ENCODE measurements at places on chromosomes 3 and 15.
A peak's percentile ranks its signal among the peaks of the same experiment; 100 is the strongest.

DNA sequence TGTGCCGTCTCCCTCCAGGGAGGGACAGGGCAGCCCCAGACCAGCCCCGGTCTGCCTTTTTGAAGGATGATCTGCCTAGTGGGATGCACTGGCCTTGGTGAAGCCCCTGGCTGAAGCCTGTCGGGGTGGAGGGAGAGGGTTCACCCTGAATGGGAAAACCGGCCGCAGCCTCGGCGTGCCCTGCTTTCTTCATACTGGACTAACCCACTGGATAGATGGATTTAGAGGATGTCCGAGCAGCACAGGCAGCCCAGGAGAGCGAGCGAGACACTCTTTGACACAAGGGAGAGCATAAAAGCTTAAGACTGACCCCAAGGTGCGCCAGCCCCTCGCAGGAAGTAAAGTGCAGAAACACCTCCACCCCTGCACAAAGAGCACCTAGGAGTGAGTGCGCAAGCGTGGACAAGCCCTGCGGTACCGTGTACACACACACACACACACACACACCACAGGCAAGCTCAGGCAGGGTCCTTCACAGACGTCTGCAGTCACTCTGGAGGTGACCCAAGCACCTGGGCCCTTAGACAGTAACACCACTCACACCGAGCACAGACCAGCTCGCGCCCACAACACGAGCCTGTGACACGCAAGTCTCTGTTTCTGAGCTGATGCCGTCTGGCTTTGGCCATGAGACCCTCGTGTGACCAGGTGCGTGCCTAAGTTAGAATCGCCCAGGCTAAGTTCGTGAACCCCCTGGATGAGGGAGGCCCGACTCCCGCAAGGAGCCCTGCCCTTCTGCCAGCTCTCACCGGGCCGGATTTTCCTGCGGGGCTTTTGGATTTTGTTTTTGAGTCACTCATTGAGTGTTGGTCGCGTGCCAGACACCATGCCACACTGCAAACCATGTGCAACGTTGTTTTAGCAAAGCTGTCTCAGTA lies 11.3 kb downstream of the SEMA4B start:
- no peaks in the 10 kb centered on the region for H3K27me3 ChIP-seq
- H3K27ac ChIP-seq, result no peak overlapping the region
- no peak overlapping the region for H3K4me3 ChIP-seq
- no peak for DNase-seq
- H3K36me3 ChIP-seq, result no peaks in the 10 kb centered on the region
- no peaks in the 10 kb centered on the region for H3K4me1 ChIP-seq

DNA sequence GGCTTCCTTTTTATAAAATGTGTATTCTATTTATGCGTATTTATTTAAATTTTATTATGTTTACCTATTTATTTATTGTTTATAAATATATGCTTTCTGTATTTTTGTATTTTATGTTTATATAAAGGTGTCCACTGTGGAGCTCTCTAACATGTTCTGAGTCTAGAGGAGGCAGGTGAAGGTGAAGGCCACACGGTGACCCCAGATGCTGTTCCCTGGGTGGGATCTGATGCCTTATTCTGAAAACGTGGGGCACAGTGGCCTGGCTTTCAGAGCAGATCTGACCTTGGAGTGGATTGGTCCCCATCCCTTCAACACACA lies 104.7 kb upstream of the SLC7A14 start:
- no peak for DNase-seq
- no peaks in the 10 kb centered on the region for H3K36me3 ChIP-seq
- no peak overlapping the region for H3K27ac ChIP-seq
- no peaks in the 10 kb centered on the region for H3K4me1 ChIP-seq
- H3K4me3 ChIP-seq, result no peak overlapping the region
- H3K27me3 ChIP-seq, result no peaks in the 10 kb centered on the region

GRCh38 chr3:170426240-170426797 lies 7.7 kb downstream of the CLDN11 start:
- DNase-seq, result no peak
- H3K27me3 ChIP-seq, result no peaks in the 10 kb centered on the region
- H3K27ac ChIP-seq, result no peak overlapping the region
- H3K36me3 ChIP-seq, result no peaks in the 10 kb centered on the region
- no peaks in the 10 kb centered on the region for H3K4me1 ChIP-seq
- no peak overlapping the region for H3K4me3 ChIP-seq

GRCh38 chr15:74207652-74208440 lies 5.3 kb upstream of the STRA6 start:
- H3K27ac ChIP-seq, result no peak overlapping the region
- no peak for DNase-seq
- H3K27me3 ChIP-seq, result no peaks in the 10 kb centered on the region
- H3K36me3 ChIP-seq, result no peaks in the 10 kb centered on the region
- no peak overlapping the region for H3K4me3 ChIP-seq

GRCh38 chr3:82410366-82410765 lies 648.9 kb upstream of the GBE1 start:
- no peak overlapping the region for H3K4me3 ChIP-seq
- H3K27me3 ChIP-seq, result no peaks in the 10 kb centered on the region
- no peaks in the 10 kb centered on the region for H3K4me1 ChIP-seq
- no peak for DNase-seq

DNA sequence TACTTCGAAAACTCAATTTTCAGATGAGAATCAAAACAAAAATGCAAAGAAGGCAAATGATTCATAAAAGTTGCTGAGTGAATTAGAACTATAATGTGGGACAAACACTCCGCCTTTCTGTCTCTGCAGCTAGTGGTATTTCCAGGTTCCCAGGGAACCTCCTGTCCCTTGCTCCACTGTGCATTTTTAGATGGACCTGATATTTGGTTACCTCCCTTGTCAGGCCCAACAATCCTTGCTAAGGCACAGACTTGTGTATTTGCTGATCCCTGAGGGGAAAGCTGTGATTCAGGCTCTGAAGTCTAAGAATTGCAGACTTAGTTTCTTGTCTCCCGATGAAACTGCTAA lies 162.7 kb downstream of the LPP start:
- no peak overlapping the region for H3K27ac ChIP-seq
- no peak for DNase-seq
- H3K4me3 ChIP-seq, result no peak overlapping the region
- H3K27me3 ChIP-seq, result no peaks in the 10 kb centered on the region
- no peaks in the 10 kb centered on the region for H3K36me3 ChIP-seq
- no peaks in the 10 kb centered on the region for H3K4me1 ChIP-seq

- no peaks in the 10 kb centered on the region for H3K36me3 ChIP-seq
- H3K27ac ChIP-seq, result no peak overlapping the region
- no peak overlapping the region for H3K4me3 ChIP-seq
- no peak for DNase-seq
- H3K4me1 ChIP-seq, result no peaks in the 10 kb centered on the region
Observed at GRCh38 chr3:102183186-102183585, 251.6 kb upstream of the ZPLD1 start.

GRCh38 chr15:73048624-73049295 lies 3.5 kb upstream of the NEO1 start:
- no peak overlapping the region for H3K4me3 ChIP-seq
- peaks cover 8% of the 10 kb centered on the region for H3K4me1 ChIP-seq
- no peak for DNase-seq
- no peak overlapping the region for H3K27ac ChIP-seq

GRCh38 chr3:52056521-52056967 lies at the start of gene DUSP7:
TSS of gene DUSP7 (minus strand) at chr3:52056571. CDS start at chr3:52056366, 205 bp downstream.
- no peaks in the 10 kb centered on the region for H3K36me3 ChIP-seq
- H3K4me3 ChIP-seq, result peak within 1 kb of the TSS; percentile 92
- peak; percentile 73 for DNase-seq
- no peaks in the 10 kb centered on the region for H3K27me3 ChIP-seq
- peak within 1 kb of the TSS; percentile 80 for H3K27ac ChIP-seq
